ENCODE measurements at places on chromosomes 2 and 18.

DNA sequence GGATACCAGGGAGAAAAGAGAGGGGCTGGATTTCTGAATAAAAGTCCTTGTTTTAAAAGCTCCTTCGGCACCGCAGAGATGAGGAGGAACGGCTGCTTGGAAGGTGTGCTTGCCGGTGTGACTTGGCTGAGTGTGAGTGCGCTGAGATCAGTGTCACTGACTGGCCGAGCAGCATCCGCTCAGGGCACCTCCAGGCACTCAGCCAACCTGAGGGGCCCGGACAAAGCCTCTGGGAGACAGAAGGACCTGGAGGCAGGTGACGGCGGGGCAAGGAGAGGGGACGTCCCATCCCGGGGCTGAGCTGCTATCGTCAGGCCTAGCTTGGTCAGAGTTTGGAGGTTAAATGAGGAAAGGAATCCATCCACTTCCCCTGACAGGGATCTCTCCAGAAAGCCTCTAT is 16.8 kb upstream of the ALLC start:
- DNase-seq = no peak

DNA sequence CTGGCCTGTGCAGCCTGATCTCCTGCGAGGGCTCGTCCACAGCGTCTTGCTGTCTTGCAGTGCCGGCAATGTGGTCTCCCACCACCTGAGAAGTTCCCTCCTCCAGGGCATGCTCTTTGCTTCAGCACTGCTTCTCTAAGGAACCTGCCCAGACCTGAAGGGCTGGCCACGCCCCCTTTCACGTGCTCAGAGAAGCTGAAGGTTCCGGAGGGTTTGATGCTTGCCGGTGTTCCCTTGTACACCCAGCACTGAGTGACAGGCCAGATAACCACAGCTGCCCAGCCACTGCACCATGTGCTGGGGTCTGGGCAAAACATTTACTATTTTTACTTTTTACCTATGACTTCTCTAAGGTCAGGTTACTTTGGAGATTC is 1.7 kb upstream of the POLR2D start:
- no peak for DNase-seq

DNA sequence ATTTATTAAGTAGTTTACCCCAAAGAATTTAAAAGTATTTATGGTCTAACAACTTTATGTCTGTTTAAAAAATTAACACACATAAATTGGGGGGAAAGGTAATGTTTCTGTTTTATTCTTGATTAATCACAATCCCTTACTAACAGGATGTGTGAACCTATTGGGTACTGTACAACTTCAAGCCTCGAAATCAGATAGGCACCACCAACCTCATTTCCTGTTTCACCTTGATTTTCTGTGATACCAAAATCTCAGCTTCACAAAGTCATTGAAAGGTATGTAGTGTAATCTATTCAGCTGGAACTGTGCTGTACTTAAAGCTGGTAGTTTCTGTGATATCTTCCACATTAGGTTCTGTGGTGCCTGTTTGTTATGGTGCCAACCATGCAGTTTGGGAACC is 4.0 kb downstream of the RNMT start:
- no peak for DNase-seq

- DNase-seq = no peak
These were observed 64.8 kb downstream of the SMAD7 start for GRCh38 chr18:48885924-48886400.

DNA sequence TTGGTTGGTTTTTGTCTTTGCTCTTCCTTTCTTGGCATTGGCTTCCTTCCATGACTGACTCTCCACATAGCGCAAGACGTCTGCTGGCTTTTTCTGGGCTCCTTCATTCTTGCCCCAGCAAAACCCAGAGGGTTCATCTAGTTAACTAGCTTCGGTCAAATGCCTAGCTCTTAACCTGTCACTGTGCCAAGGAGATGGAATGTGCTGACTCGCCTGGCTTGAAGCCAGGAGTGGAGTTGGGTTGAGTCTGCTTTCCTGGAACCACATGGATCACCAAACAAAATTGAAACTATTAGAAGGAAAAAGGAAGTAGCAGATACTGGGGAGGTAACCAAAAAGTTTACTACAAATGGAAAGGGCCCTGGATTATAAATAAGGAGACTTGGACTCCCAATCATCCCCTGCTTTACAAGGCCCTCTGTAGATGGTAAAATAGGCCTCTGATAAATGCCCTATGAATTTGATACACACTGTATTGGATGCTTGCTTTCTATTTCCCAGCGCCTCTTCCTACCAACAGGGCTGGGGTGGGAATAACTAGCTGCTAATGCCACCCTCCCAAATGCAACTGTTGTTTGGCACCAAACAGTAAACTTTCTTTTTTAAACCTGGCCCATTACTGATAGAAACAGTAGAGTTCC is 11.3 kb downstream of the MALT1 start:
- no peak for DNase-seq

DNA sequence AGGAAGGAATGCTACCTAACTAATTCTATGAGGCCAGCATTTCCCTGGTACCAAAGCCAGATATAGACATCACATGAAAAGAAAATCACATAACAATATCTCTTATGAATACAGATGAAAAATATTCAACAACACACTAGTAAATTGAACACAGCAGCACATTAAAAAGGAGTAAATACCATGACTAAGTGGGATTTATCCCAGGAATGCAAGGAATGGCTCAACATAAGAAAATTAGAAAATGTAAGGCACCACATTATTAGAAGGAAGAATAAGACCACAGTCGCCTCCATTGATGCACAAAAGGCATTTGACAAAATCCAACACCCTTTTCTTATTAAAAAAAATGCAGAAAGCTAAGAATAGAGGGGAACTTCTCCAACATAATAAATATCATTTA is 133.9 kb downstream of the TTC32 start:
- DNase-seq = no peak

GRCh38 chr2:236572482-236572881 is 2.9 kb downstream of the ACKR3 start:
- DNase-seq = no peak

- DNase-seq = no peak
These were observed 79.9 kb upstream of the FSIP2 start for GRCh38 chr2:185658750-185659149.

DNA sequence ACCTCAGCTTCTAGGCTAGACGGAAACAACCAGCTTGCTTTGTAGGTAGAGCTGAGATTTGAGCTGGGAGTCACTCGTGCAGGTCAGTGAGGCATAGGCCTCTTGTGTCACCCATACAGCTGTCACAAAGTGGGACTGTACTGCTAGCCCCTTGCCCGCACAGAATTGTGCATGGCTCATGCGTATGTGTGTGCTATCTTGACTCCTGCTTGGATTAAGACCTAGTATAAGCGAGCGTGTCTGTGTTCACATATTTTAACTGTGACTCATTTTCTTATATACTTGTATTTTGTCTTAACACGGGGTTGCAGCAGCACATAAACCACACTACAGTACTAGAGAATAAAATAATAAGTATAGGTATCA is 20.1 kb downstream of the CEP68 start:
- no peak for DNase-seq

DNA sequence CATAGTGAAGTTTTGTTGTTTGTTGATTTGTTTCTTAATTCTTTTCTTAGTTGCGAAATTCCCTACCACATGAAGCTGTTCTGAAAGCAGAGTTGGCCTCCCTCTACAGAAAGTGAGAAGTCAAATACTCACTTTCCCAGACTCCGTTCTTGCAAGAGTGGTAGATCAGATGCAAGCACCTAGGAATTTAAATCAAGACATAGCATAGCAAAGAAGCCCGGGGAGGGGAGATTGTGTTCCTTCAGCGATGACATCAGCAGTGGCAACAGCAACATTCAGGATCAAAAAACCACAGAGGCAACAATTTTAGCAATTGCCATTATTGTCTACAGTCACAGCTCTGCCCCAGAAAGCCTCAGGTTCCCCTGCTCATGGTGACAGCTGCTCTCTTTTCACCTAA is 580.0 kb downstream of the RNF144A start:
- DNase-seq = no peak

GRCh38 chr2:123692121-123692520 is 333.0 kb upstream of the CNTNAP5 start:
- no peak for DNase-seq

DNA sequence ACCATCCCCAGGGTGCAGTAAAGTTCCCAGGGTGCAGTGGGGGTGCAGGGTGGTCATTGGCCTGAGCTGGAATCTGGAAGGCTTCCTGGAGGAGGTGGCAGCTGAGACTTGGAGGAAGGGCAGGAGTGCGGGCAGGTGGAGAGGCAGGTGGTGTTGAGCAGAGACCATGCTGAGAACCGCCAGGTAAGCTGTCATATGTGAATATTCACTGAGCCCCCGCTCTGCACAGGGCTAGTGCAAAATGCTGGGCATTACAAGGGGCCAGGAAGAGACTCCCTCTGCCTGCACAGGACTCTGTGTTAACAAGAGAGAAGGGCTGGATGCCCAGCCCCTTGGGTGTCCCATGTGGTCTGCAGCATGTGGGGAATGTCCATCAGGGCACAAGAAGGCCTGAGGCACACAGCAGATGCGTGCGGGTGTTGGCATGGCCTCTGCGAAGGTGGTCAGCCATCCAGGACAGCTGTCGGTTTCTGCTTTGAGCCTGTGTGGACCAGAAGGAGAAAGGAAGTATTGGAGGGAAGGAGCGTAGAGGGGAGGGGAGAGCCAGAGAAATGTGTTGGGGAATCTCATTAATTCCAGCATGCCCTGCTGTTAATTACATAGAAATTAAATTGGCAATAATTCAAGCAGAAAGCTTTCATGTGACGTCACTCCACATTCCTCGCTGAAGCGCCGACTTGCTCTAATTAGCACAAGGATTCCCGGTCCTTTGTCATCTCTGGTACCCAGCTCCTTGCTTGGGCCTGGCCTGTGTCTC is 62.8 kb upstream of the OTOS start:
- DNase-seq = no peak

DNA sequence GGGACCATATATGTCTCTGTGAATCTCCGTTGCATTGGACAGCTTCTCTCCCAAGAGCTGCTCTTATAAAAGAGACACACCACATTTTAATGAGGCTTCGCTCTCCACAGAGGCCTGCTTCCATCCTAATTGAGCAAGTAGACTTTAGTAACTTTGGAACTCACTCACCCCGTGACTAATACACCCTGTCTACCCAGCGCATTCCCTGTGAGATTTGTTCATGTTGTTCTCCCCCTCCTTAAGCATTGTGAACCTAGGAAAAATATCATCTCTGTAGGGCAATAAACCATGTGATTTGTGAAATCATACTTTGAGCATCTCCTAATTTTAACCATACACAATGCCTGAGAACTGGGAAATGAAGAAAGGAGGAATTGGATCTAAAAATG is 56.9 kb downstream of the MCFD2 start:
- no peak for DNase-seq

DNA sequence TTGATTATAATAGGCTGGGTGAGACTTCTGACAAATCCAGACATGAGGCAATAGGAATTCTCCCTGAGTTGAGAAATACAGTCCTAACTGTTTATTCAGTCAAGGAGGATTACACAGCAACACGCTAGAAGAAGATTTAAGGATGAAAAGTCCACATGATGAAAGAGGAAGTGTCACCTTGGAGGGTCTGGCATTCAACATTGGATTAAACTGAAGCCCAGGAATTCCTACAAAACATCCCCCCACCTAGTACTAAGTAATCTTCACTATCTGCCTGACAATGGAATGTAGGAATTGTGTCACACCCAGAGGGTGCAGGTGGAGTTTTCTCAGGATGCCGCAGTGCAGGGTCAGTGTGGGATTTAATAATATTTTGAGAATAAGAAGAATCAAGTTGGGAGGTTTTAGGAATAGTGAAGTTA is 142.4 kb downstream of the SOCS6 start:
- no peak for DNase-seq

DNA sequence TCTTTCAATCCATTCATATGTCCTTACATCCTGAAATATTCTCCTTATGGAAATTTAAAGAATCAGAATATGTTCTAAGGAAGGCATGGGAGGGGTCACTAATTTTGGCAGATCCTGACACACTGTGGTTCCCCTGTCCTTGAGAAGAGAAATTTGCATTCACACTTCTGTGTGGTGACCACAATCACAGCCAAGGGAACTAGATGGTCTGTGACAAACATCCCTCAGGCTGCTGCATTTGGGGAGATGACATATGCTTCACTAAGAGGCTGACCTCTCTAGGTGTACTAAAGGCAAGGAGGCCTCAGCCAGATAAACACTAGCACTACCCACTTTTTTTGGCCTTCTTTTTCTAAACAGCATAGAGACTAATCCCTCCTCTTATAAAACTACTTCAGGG is 129.6 kb downstream of the MREG start:
- no peak for DNase-seq

GRCh38 chr18:45650321-45650720 is 35.0 kb downstream of the SLC14A2 start:
- no peak for DNase-seq

GRCh38 chr2:36586672-36587071 is 11.3 kb downstream of the FEZ2 start:
- no peak for DNase-seq

- no peak for DNase-seq
These were observed 95.3 kb upstream of the FANCL start for GRCh38 chr2:58336416-58336815.

DNA sequence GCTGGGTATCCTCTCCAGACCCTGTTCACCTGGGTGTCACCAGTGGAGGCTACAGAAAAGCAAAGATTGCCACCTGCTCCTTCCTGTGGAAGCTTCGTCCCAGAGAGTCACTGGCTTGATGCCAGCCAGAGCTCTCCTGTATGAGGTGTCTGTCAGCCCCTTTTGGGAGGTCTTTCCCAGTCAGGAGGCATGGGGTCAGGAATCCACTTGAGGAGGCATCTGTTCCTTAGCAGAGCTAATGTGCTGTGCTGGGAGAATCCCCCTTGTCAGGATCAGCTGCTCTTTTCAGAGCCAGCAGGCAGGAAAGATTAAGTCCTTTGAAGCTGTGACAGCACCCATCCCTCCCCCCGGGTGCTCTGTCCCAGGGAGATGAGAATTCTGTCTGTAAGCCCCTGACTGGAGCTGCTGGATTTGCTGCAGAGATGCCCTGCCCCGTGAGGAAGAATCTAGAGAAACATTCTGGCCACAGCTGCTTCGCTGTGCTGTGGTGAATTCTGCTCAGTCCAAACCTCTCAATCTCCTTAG is 121.8 kb downstream of the GPR39 start:
- no peak for DNase-seq

GRCh38 chr2:197198890-197199289 is 111.7 kb downstream of the ANKRD44 start:
- DNase-seq = no peak

GRCh38 chr2:33577668-33578067 is 21.4 kb downstream of the FAM98A start:
- no peak for DNase-seq

GRCh38 chr2:240955306-240956170 is 42.9 kb upstream of the SNED1 start:
- DNase-seq = no peak

GRCh38 chr2:188937228-188938220 is 36.6 kb upstream of the COL3A1 start:
- DNase-seq = no peak

DNA sequence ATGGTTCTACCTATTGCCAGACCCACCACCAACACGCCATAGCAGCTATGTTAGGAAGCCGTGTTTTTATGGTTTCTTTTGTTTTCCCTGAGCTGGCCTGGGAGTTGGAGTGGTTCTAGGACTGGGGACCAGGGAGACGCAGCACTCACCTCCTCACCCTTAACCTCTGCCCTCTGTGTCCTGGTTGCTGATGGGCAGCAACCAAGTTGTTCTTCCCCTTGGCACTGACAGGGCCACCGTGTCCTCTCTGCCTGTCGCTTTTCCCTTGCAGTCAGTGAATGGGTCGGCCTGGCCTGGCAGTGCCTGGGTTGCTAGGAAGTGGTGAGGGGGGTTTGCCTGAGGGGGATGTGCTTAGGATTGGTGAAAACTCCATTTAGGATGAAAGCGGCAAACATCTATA is 197.1 kb upstream of the GATA6 start:
- no peak for DNase-seq

GRCh38 chr2:11974573-11974972 is 228.1 kb downstream of the LPIN1 start:
- no peak for DNase-seq
